ENCODE measurements at places on chromosomes 6 and 20.

DNA sequence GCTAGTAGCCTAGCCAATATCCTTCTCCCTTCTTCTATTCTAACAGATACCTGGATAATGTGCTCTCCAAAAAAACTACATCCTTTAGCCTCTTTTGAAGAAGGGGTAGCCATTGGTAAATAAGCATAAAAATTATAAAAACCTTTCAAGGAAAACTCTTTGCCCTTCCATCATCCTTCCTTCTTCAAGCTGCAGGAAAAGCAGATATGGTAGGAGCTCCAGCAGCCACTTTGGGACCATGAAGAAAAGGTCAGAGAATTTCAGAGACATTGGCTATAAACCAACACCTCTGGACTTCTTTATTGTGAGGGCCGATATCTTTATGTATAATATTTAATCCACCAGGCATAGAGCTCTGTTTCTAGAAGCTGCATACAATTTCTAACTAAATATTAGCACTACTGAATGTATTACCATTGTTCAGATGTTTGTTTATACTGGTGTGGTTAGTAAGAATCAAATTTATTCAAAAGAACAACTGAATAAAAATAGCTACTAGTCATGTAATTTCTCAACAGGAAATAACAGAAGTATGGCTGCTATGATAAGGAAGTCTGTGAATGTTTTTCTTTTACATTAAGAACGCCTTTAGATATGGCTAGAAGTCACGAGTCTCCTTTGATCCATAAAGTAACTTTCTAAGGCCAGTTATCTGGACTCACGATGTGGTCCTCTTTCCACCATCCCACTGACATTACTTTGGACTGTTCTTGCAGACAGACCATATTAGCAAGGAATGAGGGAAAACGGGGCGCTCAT, 32.2 kb downstream of the MYLK4 start:
- peak; percentile 51 for DNase-seq

DNA sequence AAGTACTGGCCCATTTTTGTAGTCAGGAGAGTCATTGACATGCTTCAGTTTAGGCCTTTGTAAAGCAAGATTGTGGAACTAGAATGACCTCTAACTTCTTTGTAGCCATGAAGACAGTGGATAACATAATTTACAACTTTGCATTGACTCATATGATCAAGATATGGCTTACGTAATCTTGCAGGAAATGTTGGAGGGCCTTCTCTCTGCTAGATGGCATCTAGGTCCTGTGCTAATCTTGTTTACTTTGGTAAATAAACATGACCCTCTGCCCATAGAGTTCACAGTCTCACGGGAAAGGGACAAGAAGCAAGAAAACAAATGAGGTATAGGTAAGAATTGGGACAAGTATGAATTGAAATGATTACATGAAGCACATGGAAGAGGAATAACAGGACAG, 355.2 kb upstream of the ARID1B start:
- no peak for DNase-seq

DNA sequence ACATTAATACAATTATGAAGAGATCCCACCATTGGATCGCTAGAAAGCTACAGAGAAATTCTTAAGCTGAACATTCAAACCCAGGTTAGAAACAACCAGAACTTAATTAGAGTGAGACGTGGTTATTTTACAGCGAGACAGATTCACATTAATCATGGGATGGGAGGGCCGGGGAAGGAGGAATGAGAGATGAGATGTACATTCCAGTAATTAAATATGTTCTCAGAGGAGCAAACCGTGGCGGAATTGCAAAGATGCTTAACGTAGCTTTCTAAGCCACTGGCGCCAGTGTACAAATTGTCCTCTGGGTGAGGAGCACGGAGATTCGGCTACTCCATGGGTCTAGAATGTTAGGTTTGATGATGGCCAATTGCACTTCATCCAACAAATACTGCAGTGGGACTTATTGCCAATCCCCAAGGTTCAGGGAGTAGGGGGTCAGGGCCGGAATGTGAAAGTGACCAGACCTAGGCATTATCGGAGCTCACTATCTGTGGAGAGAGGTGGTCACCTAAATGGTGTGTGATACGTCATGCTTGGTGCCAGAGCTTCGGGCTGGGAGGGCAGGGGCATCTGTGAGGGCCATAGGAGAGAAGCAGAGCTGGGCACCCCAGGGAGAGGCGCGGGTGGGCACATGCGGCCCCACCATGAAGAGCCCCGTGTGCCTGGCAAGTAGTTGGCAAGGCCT, 114.7 kb downstream of the EDN3 start:
- DNase-seq = no peak

DNA sequence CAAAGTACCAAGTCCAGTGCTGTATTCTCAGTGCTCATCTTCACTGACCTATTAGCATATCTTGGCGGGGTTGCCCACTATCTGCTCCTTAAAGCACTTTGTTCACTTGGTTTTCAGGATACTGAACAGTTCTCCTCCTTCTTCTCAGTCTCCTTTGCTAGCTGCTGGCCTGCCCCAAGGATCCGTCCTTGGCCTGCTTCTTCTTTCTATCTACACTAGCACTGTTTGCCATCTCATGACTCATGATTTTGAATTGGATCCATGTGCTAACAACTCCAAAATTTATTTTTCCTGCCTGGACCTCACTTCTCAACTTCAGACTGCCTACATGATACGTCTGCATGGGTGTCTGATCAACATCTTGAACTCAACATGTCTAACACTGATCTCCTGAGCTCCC, 15.5 kb downstream of the TPD52L1 start:
- peak; percentile 21 for DNase-seq

- DNase-seq = peak; percentile 49
These were observed 6.1 kb upstream of the HSPA1B start for GRCh38 chr6:31821301-31822035.

DNA sequence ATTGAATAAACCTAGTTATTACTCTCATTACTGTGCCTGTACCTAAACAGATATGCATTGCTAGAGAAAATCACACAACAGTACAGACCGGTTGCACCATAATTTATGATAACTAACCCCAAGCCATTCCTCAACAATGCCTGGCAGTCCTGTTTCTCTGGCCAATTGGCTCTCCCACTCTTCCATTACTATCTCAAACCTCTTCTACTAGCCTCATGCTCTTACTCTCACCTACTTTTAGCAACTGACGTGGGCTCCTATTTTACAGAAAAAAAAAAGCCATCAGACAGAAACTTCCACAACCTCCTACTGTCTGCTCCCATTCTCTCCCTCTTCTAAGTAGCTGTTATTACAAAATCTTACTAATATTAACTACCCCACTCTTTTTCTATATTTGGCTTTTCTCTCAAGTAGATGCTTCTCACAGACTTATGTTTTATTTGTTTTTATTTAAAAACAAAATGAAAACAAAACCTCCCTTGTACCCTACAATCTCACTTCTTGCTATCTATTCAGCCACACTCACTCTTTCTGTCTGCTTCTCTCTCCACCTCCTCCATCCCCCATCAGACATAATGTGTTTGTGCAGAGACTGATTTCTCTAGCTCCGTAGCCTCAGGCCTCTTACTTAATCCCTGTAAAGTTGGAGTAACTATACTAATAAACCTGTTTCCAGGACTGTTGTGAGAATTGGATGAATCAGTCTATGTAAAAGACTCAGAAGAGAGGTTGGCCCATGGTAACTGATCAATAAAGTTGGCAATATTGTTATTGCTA, 9.1 kb downstream of the GOPC start:
- DNase-seq = no peak

All from cardiac fibroblast (primary cell).